ENCODE measurements at places on chromosomes 2 and 18.
A peak's percentile ranks its signal among the peaks of the same experiment; 100 is the strongest.

- peak; percentile 88 for DNase-seq
These were observed 166.6 kb downstream of the TNS1 start for GRCh38 chr2:217835931-217836891.

DNA sequence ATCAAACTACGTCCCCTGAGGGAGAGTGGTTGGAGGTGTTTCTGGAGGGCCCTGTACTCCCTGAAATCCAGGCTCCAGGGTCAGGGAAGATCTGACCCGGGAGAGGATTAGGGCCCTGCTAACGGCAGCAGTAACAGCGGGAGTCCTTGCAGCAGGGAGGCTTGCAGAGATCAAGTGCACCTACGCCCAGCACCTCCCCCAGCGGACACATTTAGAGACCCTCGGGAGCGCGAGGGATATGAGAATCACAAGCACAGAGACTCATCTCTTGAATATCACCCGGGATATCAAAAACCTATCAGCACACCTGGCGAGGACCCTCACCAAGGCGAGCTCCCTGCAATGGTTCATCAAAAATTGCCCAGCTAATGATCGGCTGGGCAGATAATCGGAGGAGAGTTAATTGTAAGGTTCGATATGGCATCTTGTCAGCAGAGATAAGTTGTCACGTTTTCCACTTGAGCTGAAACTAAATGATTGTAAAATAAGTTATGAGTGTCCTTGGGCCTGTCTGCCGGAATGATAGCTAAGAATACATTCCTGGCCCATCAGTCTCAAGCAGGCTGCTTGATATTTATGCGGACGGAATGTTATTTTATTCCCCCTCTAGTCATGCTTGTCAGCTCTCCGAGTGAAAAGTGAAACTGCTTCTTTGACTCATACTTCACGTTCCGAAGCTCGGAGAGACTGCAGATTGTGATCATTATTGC is 209.8 kb downstream of the GBX2 start:
- no peak for DNase-seq

- no peak for DNase-seq
These were observed 48.3 kb upstream of the STK17B start for GRCh38 chr2:196219671-196220070.

DNA sequence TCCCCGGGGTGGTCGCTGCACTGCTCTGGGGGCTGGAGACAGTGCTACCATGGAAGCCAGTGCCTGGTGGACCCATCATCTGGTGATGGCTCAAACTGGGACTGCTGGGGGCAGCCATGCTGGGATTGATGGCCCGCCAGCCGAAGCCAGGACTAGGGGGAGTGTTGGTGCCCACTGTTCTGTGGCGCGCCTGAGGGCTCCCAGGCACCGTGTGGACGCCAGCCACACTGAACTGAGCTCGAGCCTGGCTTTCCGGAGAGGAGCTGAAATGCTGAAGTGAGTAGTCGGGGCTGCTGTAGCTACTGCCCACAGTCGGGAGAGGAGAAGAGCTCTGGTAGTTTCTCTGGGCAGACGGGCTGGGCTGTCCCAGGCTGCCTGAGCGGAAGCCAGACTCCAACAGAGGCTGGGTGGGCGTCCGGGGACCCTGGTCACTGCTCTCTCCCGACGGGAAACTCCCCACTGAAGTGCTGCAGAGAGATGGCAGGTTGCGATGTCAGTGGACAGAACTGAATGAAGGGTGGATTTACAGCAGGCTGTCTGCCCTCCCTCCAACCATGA is 184.4 kb downstream of the TNS1 start:
- DNase-seq: no peak

DNA sequence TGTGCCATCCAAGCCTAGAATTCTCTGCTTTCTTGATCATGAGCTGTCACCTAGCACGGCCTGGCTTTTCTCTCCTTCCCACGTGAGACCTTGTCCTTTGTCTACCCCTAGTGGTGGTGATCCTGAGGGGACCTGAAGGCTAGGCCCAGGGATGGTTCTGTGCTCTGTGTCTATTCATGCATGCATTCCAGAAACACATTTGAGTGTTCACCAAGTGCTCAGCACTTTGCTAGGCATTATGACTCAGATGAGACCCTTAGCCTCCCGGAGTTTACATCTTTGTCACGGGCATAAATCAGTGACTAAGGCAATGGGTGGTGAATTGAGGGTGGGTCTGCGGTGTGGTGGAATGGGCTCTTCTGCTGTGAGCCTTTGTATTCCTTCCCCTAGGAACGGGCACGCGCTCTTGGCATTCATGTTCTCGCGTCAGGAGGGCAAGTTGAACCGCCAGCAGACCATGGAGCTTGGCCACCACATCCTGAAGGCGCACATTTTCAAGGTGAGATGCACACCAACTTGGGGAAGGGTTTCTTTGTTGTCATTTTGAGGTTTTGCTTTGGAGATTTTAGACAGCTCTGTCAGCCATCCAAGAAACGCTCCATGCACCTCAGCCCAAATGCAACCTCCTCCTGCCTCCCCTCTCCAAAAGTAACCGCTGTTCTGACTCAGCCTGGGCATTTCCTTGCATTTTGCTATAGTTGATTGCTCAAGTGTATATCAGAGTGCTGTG is 100.9 kb downstream of the WDSUB1 start:
- DNase-seq: no peak

- no peak for DNase-seq
These were observed 89.7 kb downstream of the CRIM1 start for GRCh38 chr2:36445185-36445866.

DNA sequence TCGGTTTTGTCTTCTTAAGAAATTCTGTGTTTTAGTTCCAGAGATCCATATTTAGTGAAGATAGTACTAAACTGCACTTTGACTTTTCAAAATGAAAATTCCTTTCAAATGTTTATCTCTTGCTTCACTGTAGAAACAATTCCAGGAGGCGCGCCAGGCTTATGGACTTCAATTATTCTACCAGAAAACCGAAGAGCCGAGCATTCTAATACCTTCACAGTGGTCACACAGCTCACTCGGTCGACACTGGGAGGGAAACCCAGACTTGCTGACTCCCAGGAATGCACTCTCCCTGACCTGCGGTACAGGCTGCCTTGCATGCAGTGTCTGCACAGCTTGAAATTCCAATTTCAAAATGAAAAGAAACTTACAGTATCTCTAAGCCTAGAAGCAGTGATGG is 119.9 kb upstream of the PIEZO2 start:
- no peak for DNase-seq

GRCh38 chr2:237283131-237283928 is 130.6 kb downstream of the COL6A3 start:
- no peak for DNase-seq

DNA sequence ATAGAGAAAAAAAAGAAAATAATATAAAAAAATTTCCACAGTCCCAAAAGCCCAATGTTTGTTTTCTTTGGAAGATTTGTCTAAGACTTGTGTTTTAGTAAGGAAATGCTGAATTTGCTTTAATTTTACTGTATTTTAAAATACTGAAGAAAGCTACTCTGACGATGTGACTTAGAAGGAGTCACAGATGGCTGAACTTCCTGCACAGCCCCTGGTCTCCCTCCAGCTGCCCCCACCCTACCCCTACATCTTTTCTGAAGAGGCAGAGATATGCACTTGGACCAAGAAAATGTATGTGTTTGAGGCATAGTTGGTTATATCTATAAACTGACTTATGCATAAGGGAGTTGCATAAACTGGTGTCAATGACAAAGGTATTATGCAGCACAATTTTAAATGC is 172.3 kb downstream of the CDH2 start:
- DNase-seq: no peak

DNA sequence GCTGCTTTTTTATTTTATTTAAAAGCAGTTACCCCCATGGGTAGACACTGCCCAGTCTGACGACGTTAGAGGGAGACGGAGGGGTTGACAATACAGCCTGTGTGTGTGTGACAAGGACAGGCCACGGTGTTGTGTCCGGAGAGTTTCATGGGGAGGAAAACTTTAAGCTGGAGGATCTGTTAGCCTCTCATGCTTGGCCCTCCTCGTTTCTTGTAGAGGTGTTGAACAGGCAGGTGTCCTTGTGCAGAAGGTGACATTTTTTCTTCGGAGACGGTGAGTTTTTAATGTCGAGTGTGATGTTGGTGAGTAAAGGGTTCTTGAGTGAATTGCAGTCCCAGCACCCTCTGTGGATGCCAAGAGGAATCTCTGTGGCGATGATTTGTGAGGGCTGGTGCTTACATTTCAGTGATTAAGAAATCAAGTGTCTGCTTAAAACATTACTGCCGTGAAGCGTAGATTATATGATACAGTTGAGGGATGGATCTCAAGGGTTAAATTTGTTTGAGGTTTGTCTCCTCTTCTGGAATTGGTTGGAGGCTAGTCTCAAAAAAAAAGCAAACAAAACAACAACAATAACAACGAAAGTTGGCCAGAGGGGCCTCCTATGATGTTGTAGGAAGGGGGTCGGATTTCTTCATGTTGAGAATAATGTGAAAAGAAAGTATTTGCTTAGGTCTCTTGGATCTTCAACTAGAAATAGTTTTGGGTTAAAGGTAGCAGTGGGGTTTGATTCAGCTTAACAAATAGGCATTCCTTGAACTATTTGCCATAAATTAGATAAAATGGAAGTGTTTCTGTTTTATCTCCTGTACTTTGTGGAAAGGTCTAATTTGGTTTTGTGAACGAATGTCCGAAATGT is 1.6 kb downstream of the NCOA1 start:
- DNase-seq: no peak

GRCh38 chr2:214543386-214543955 is 132.6 kb downstream of the VWC2L start:
- DNase-seq: no peak

GRCh38 chr2:118473241-118473640 is 374.2 kb downstream of the EN1 start:
- no peak for DNase-seq

DNA sequence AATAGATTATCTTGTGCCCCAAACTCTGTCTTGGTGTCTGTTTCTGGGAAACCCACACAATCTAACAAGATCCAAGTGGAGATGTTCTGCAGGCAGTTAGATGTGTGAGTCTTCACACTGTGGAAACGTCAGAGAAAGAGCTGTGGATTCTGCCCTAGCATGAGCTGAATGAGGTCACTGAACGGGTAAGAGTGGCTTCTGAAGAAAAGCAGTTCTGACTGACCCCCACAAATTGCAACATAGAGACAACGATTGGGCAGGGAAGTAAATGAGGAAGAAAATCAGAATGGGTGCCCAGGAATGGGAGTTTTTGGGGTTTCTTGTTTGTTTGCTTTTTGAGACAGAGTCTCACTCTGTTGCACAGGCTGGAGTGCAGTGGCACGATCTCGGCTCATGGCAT is 12.9 kb upstream of the RPL37A start:
- DNase-seq: no peak

- DNase-seq: no peak
These were observed 79.0 kb upstream of the PROKR1 start for GRCh38 chr2:68564426-68564825.

- DNase-seq: no peak
These were observed 59.1 kb downstream of the NETO1 start for GRCh38 chr18:72808680-72809079.

DNA sequence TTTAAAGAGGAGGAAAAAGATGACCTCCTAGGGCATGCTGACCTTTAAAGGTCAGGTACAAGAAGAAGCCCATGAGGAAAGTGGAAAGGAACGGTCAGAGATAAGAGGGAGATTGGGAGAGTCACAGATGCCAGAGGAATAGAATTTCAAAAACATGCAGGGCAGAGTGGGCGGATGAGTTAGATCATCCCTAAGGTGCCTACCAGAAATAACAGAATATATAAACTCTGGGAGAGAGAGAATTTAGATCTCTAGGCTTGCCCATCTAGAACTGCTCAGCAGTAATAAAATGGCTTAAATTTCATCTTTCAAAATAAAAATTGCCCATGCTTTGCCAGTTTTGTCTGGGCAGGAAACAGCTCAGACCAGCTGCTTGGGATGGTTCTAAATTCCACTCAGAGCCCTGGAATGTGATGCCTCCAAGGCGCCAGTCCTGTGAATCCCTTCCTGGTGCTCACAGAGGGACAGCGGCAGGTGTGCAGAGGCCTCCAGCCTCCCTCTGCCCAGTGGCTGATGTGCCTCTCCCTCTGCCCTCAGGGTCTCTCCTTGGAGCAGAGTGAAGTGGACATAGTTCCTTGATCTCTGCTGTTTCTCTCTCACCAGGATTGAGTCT is 130.9 kb downstream of the ANTXR1 start:
- no peak for DNase-seq
